ENCODE measurements at places on chromosomes 13 and 19.

GRCh38 chr13:48831248-48831647 is 144.5 kb upstream of the FNDC3A start:
- no peak for DNase-seq

DNA sequence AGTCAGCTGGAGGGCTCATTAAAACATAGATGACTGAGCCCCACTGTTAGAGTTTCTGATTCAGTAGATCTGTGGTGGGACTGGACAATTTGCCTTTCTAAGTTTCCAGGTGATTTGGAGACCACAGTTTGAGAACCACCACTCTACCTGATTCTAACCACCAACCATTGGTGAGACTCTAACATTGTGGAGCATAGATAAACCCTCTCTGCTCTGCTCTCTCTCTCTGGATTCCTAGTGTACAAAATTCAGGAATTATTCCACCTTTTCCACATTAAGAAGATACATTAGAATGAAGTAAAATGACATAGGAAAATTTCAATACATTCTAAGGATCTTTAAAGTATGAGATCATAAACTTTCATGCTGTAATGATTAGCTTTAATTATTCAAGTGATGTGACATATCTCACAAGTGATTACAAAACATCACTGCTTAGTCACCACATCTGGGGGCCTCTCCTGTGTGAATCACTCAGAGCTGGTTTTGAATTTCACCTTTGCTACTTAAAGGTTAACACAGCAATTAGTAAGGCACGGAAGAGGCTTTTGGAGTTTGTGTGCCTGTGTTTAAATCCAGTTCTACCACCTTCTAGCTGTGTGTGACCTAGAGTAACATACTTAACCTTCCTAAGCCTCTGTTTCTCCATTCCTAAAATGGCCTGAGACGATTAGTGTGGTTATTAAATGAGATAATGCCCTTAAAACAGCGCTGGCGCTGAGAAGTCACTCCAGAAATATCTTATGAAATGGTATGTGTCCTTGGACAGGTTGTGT is 78.5 kb upstream of the NBEA start:
- no peak for DNase-seq

- no peak for DNase-seq
These were observed 7.2 kb upstream of the CEACAM8 start for GRCh38 chr19:42601811-42602443.

GRCh38 chr19:17965370-17966128 is 1.4 kb upstream of the KCNN1 start:
- no peak for DNase-seq

- no peak for DNase-seq
These were observed 115.1 kb downstream of the FGF9 start for GRCh38 chr13:21785990-21786389.

DNA sequence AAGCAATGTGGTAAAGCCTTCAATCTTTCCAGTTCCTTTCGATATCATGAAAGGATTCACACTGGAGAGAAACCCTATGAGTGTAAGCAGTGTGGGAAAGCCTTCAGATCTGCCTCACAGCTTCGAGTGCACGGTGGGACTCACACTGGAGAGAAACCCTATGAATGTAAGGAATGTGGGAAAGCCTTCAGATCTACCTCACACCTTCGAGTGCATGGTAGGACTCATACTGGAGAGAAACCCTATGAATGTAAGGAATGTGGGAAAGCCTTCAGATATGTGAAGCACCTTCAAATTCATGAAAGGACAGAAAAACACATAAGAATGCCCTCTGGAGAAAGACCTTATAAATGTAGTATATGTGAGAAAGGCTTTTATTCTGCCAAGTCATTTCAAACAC is 15.6 kb upstream of the ZNF763 start:
- DNase-seq: no peak

DNA sequence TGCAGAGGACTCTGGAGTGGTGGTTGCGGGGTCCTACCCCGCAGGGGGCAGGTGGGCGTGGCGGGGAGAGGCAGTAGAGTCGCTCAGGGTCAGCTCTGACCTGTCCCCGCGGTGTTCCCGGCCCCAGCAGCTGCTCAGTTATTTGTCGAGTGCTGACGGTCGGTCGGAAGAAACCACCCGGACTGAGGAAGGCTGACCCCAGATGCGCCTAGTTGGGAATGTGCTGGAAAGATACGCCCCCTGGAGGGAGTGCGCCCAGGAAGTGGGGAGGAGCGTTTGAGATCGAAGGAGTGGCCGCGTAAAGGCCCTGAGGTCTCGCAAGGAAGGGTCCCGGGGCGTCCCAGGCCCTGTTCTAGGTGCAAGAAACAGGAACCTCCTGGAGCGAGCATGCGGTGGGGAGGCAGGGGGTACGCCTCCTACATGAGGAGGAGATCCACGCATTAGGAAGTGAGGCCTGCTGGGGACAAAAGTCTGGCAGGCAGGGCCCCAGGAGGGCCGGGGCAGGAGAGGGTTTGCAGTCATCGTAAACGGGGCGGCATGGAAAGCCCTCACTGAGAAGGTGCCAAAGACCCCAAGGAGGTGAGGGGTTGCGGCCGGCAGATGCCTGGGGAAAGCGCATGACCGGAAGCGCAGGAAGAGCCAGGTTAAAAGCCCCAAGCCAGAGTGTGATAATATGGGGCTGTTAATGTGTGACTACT is 9.2 kb downstream of the CCDC8 start:
- no peak for DNase-seq

- DNase-seq: no peak
These were observed 13.5 kb downstream of the ZFR2 start for GRCh38 chr19:3855320-3855719.

DNA sequence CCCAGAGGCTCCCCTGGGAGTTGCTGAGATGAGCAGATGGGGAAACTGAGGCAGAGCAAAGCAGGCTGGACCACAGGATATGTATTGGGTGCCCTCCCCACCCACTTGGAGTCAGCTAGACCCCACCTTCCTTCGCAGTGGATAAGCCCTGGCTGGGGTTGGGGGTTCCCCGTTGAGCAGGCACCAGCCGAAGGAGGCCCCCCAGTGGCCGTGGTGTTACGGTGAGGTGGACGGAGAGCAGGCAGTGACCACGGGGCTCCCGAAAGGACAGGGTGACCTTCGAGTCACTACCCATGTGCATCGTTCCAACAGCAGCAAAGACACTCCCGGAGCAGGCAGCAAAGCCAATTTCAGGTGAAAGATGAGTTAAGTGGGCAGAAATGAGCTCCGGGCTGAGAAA is 62.4 kb upstream of the ADGRE5 start:
- no peak for DNase-seq

DNA sequence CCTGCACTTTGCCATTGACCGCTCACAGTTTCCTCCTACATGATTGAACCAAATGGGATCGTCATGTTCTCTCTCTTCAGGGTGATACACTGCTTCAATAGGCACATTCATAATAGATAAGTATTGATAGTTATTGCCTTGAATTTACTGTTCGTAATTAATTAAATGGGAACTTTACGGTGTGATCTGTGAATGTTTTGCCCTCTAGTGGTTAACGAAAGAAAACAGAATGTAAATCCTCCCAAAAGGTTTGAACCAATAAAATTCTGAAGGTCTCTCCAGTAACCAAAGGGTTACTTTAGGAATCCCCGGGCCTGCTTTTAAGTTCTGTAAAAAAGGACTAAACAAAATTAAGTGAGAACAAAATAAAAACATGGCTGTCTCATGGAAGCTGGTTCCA is 389.3 kb downstream of the DACH1 start:
- no peak for DNase-seq

DNA sequence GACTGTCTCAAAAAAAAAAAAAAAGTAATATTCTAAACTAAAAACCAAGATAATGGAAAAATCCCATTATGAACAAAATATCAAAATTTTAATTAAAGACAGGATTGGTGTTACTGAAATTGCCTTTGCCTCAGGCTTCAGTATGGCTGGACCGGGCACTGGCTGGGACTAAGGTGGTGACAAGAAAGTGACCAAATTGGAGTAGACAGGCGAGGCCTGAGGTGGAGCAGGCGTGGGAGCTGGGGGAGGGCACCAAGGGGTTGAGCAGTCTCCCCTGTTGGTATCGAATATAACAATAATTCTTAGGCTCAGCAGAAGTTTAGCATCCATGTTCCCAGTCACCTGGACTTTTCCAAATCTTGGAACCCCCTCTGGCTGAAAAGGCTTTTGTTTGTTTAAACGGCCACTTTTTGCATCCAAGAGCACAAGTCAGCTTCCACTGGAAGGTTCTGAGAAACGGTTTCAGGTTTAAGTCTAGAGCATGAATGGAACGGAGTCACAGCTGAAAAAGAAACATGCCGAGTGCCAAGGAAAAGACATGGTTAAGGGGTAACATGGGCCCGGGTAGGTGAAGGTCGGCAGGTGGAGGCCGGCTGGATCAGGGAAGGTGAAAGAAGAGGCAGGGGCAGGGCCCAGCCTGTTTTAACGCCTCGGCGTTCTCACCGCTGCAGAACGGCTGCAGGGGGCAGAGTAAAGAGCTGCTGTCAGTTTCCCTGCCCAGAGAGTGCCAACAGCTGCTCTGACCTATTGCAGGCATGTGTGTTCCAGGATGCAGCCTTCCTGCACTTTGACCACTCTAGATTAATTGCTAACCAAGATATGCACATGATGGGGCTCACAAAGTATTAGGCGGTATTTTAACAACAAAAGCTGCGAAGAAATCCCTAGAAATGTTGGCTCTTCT is 104.4 kb downstream of the TM9SF2 start:
- peak; percentile 9 for DNase-seq

All from stimulated activated CD8-positive, alpha-beta memory T cell treated with anti-CD3 and anti-CD28 coated beads, Interleukin-4, amount 100 ng/mL, for 1 hour (primary cell).